AG04450 (cell line): ENCODE measurements at places on chromosomes 7 and 10. TPM values are rescaled to one million over a fixed set of nuclear protein-coding genes. Genes with fewer than 3 reads are reported as not detected.

The WNT8B gene
- not detected in 2 replicates for polyA plus RNA-seq

The EIF4H gene
- 378 and 404 TPM in 2 replicates for polyA plus RNA-seq

DNA sequence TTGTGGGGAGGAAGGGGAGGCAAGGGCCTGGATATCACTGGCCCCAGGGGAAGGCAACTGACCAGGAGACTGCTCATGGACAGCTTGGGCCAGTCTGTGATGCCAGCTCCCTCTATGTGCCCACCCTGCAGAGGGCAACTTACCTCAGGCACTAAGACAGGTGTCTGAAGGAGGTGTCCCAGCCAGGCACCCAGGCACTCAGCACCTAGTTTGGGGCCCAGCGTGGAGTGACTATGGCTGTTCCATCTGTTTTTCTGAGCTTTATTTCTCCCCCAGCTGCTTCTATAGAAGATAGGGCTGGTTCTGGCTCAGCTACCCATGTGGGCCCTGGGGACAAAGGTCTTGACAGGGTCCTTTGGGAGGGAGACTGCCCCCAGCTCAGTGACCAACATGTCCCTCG, 150.6 kb upstream of the PCBD1 start:
- no peak for DNase-seq

GRCh38 chr7:108815815-108816214, 246.1 kb downstream of the DNAJB9 start:
- no peak for DNase-seq

GRCh38 chr7:1721047-1721690, 51.1 kb downstream of the ELFN1 start:
- DNase-seq: no peak

DNA sequence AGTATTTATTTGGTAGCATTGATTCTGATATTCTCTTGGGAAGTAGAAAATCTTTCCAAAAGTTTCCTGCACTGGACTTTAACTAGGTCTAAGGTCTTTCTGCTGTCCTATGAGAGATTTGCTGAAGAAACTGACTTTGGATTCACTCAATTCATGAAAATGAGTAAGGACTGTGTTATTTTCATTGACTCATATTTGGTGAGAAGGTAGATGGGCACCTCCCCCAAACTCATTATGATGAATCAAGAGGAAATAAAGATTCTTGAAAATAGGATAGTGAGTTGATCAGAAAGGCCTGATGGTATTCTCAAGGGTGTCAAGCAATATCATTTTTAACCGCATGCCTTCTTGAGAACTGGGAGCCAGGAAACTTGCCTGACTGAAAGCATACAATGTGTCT, 110.3 kb downstream of the RNF133 start:
- DNase-seq: no peak

DNA sequence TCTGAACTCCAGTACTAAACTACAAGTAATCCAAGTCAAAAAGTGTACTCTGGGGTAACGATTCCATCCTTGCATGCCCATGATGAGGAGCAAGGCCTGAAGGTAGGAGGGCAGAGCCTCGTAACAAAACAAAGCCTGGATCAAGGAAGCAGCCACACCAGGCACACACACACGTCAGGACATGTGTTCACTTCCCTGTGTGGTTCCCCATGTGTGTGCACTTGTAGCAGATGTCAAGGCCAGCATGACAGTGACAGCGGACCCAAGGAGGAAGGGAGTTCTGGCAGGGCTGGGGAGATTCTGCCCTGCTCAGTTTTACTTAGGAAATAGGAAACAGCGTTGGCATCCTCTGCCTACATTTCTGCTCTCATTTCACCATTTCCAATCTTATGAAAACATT, 92.8 kb downstream of the ALOX5 start:
- DNase-seq: no peak

GRCh38 chr7:98872328-98872924, 2.6 kb upstream of the TMEM130 start:
- no peak for DNase-seq

DNA sequence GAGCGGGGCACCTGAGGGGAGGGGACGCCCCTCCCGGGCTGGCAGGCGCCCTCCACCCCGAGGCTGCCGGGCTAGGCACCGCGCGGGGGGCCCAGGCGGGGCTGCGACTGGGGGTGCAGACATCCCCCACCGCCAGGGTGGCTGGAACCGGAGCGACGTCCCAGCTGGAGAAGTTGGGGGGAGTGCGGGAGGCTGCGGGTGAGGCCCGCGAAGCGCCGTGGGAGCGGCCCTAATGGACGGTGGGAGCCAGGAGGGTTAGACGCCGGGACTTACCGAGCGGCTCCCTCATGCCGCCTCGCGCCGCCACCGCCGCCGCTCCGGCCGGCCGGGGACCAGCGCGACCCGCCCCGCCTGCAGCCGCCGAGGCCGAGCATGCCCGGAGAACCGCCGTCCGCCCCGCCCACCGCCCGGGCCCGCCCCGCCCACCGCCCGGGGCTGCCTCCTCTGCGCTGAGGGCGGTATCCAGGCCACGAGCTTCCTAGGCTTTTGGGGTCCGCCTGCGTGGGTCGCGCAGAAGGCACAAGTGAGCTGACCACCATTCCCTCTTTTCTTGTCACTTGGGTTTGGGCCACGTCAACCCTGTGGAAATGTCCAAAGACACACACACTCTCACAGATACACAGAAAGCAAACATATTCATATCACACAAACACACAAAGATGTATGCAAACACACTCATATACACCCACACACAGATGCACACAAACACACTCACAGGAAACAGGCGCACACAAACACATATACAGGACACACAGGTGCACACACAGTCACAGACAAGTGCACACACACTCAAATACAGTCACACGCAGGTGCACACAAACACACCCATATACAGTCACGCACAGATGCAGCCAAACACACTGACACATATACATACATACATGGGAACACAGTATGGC, at the start of gene JCAD:
Gene JCAD (minus strand): TSS at position 378 of the 899 bp plus-strand sequence. CDS start 11,774 bp downstream, outside the sequence.
- no peak for DNase-seq

DNA sequence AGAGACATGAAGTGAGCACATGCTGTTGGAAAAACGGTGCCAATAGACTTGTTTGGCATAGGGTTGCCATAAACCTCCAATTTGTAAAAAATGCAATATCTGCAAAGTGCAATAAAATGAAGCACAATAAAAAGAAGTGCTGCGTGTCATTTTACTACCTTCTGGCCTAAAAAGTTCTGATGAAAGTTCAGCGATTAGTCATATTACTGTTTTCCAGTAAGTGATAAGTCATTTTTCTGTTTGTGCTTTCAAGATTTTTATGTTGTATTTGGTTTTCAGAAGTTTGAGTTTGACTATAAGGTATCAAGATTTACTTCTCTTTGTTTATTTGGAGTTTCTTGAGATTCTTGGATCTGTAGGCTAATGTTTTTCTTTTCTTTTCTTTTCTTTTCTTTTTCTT, 16.8 kb downstream of the AOAH start:
- DNase-seq: no peak

DNA sequence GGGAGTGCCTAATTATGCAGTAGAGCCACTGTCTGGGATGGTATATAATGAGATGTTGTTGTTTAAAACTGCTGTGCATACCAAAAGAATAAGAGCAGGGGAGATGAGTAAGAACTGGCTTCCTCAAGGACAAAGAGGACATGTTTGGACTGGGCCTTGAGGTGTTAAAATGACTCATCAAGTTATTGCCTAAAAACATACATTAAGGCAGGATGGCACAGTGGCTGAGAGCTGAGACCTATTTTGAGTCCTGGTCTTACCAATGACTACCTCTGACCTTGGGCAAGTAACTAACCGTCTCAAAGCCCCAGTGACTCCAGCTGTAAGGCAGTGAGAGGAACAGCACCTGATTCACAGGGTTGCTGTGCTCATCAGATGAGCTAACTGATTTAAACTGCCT, 71.1 kb downstream of the CFAP58 start:
- no peak for DNase-seq
